Right forelimb (tissue), 1 donor: ENCODE measurements at places on chromosomes 13 and 19.

- DNase-seq: no peak
These were observed 9.7 kb upstream of the LENG8 start for GRCh38 chr19:54439174-54439851.

DNA sequence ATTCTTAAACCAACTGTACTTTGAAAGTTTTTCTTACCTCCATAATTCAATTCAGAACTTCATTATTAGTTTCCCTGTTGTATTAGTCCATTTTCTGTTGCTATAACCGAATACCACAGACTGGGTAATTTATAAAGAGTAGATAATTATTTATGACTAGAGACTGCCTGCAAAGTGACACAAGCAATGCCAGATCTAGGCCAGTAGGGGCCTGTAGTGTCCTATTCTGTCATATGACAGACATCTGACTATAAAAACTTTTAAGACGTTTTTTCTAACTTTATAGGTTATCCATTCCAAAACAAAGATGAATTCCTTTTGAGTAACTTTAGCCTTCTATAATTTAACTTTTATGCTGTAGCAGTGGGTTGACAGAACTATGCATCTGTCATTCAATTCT lies 2783.8 kb downstream of the PCDH9 start:
- no peak for DNase-seq

- DNase-seq: no peak
These were observed 56.0 kb upstream of the LDLR start for GRCh38 chr19:11033251-11033650.

GRCh38 chr19:1811472-1811894 lies 593 bp downstream of the ATP8B3 start:
- no peak for DNase-seq

DNA sequence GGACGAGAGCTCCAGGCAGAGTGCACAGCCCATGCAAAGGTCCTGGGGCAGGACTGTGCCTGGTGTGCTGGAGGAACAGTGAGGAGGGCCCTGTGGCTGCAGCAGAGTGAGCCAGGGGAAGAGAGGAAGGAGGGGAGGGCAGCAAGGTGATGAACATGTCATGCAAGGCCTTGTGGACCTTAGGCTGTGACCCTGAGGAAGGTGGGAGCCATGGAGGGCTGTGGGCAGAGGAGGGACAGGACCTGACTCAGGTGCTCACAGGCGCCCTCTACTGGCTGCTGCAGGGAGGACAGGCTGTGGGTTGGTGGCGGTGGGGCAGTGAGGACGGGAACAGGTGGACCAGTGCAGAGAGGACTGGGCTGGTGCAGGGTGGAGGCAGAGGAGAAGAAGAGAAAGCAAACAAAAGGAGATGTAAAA lies 170.3 kb downstream of the PTPRS start:
- no peak for DNase-seq

DNA sequence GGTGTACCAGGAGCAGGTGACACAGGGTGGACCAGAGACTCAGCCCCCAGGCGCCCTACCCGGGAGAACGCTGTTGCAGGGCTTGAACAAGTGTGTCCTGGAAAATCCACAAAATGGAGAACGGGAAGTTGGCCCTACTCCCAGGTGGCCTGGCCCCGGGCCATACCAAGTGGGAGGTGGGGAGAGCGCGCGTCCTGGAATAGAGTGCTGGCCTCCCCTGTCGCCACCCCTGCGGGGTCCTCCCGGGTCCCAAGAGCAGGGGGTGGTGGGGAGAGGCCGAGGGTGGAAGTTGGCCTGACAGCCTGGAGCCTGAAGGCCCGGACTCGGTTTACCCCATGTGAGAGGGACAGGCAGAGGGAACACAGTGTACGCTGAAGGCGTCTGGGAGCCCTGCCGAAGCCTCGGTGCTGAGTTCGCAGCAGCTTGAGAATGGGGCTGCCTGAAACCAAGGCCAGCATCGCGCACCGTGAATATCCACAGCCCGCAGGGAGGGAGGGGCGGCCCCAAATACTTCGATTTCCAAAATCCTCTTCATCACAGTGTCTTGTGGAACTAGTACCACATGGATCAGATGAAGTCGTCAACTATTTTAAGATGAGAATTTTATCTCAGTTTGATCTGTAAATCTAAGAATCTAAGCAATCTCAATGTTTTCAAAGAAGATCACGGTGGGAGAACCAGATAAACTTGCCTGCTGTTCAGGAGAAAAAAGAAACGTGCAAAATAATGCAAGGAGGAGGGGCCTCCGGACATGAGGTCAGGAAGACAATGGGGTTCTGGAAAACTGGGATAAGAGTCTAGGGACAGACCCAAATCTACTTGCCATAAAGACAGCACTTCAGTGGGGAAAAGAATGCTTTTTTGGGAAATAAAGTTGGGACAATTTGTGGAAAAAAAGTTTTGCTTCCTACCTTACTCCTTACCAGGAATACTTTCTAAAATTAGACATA lies 10.4 kb upstream of the KLF16 start:
- no peak for DNase-seq

GRCh38 chr13:34967851-34968562 lies 25.9 kb downstream of the NBEA start:
- DNase-seq: no peak

DNA sequence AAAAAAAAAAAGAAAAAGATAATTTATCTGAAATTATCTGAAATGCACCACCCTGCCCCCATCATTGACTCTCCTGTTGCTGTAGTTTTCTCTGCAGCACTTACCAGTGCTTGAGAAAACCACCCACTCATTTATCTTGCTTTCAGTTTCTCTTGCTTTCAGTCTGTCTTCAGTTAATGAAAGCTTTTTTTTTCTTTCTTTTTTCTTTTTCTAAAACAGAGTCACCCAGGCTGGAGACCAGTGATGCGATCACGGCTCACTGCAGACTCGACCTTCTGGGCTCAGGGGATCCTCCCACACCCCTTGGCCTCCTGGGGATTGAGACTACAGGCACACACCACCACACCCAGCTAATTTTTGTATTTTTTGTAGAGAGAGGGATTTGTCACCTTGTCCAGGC lies 4.3 kb upstream of the ACP5 start:
- DNase-seq: no peak

- no peak for DNase-seq
These were observed 167.4 kb upstream of the STARD13 start for GRCh38 chr13:33452873-33453517.

GRCh38 chr19:14540741-14541525 lies 11.5 kb downstream of the TECR start:
- DNase-seq: no peak

- DNase-seq: no peak
These were observed 93.5 kb downstream of the DACH1 start for GRCh38 chr13:71773531-71773930.

DNA sequence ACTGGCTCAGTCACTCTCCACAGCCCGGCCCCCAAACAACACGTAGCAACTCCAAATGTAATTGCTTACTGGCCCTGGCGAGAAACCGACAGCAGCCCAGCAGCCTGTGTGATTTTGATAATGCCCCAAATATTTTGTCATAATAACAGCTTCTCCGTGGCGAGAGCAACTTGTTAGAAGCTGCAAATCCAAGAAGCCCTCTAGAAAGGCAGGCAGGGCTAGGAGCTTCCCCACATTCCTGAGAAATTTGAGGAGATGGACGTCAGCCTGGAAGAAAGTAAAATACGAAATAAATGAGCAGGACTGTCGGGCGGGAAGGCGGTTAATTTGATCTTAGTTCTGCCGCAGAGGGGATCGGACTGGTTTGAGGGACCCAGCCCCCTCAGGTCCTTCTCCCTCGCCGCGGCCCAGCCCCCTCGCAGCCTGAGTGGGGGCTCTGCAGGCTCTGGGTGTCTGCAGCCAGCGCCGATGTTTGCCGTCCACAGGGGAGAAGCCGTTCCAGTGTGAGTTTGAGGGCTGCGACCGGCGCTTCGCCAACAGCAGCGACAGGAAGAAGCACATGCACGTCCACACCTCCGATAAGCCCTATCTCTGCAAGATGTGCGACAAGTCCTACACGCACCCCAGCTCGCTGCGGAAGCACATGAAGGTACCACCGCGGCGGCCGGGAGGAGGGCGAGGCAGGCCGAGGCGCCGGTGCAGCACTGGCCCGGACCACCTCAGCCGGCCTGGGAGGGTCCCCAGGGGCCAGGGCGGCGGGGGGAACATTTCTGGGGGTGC lies 3.1 kb downstream of the ZIC2 start:
- DNase-seq: no peak

- DNase-seq: no peak
These were observed at the start of gene RXFP2 for GRCh38 chr13:31739226-31739625. Gene RXFP2 (plus strand): TSS chr13:31739526. CDS start chr13:31739613, 87 bp downstream.
